ENCODE measurements at places on chromosomes 4 and X.
A peak's percentile ranks its signal among the peaks of the same experiment; 100 is the strongest.

DNA sequence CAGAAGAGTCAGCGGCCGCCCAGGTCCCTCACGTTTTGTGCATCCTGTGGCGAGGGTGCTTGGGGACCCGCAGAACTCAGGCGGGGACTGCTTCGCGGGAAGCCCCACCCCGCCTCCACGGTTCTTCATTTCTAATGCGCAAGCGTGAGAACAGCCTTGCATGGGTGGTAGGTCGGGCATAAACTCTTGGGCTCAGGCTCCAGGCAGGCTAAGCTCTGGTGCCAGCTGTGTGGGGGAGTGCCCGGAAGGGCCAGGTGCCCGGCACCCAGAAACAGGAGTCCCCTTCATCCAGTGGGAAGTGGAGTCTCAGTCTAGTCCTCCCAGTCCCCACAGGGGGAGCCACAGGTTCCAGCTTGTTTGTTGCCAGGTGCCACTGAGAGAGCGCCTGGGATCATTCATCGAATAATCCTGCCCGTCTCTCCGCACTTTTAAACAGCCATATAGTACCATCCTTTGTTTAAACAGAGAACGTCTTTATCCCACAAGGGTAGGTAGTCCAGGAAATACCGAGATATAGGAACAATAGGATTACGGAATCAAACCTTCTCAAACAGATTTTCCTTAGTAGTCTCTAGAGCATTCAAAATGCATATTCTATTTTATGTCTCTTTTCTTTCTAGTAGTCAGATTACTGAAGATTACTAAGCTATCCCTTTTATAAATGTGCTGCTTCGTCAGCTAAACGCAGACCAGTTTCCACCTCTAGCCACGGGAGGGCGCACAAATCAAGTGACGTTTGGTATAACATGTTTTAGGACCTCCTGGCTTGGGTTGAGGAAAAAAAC lies 12.7 kb upstream of the RBBP7 start:
- peak; percentile 72 for DNase-seq

GRCh38 chr4:75714011-75714410 lies 10.4 kb upstream of the USO1 start:
- no peak for DNase-seq

GRCh38 chrX:120244395-120244734 lies 6.2 kb upstream of the ZBTB33 start:
- no peak for DNase-seq

DNA sequence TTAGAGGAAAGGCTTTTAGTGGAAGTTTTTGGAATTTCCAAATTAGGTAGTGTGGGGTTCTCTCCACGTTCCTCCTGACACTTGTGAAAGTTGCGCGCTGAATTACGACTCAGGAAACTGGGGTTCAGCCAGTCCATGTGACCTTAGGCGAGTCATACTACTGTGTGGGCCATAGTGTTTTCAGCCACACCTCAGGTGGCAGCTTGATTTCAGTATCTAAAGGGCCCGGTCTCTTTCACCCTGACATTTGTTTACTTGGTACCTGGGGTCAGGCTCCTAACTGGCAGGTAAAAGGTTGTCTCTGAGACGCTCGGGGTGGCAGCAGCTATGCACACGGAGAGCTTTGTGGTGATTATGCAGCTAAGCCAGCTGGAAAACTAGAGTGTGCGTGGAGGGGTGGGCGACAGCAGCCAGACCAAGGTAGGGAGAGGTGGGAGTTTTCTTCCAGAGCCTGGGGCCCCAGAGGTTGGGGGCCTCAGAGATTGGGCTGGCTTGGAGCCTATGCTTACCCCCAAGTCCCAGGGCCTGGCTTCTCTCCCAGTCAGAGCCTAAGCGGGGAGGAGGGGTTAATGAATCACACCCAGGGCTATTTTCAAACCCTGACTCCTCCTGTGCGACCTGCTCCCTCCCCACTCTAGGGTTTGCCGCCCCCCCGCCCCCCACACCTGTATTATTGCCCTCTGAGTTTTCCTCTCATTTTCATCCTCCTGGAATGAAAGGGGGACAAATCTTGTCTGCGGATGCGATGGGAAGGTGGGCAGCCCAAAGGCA lies 47.2 kb downstream of the STARD8 start:
- no peak for DNase-seq

- DNase-seq, result no peak
Observed at GRCh38 chr4:157025898-157026297, 50.1 kb upstream of the GLRB start.

GRCh38 chrX:31251336-31251735 lies 179.5 kb upstream of the FTHL17 start:
- DNase-seq, result no peak

DNA sequence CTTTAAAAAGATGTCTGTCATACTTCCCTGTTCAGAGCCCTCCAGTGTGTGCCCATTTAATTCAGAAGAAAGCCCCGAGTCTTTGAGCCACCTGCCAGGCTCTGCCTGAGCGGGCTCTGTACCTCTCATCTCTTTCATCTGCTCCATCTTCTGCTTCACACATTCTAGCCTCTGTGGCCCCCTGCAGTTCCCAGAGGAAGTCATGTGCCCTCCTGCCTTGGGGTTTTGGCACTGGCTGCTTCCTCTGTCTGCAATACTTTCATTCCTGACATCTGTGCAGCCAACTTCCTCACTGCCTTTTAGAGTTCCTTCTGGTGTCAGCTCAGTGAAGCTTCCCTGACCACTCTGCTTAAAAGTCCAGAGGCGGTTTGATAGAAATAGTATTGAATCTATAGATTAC lies 6.2 kb upstream of the STK32B start:
- DNase-seq, result no peak

Data from hindlimb muscle (tissue), 1 donor.